SK-N-MC (cell line): ENCODE measurements at places on chromosomes 3 and 15.

DNA sequence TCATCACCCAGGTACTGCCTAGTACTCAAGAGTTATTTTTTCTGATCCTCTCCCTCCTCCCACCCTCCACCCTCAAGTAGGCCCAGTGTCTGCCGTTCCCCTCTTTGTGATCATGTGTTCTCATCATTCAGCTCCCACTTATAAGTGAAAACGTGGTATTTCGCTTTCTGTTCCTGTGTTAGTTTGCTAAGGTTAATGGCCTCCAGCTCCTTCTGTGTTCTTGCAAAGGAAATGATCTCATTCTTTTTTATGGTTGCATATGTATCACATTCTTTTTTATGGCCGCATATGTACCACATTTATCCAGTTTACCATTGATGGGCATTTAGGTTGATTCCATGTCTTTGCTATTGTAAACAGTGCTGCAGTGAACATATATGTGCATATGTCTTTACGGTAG is 8.2 kb upstream of the GANC start:
- DNase-seq, result no peak

- no peak for DNase-seq
These were observed 11.3 kb downstream of the CX3CR1 start for GRCh38 chr3:39268549-39268900.

- peak; percentile 63 for DNase-seq
These were observed 50.6 kb downstream of the SERP1 start for GRCh38 chr3:150495563-150496168.

DNA sequence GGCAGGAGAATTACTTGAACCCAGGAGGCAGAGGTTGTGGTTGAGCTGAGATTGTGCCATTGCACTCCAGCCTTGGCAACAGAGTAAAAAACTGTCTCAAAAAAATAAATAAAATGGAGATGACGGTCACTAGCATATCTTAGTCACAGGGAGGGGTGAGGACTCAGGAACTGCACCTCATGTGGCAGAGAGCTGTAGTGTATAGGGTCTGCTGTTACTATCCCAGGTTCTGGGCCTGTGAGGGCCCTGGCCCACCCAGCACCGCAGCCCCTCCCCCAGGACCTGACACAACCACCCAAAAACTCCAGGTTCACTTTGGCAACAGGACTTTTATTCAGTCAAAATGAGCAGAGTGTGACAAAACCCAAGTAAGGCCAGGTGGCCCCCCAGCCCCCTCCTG is 22.3 kb downstream of the RNU5B-1 start:
- no peak for DNase-seq

- DNase-seq, result no peak
These were observed 156.7 kb downstream of the SUCLG2 start for GRCh38 chr3:67497746-67498145.

GRCh38 chr3:82957696-82958095 is 1196.3 kb upstream of the GBE1 start:
- DNase-seq, result no peak

GRCh38 chr3:99126316-99126715 is 224.8 kb upstream of the DCBLD2 start:
- no peak for DNase-seq
